Immature natural killer cell (primary cell): ENCODE measurements at places on chromosomes 11 and 22. TPM values are rescaled to one million over a fixed set of nuclear protein-coding genes. Genes with fewer than 3 reads are reported as not detected.

GRCh38 chr22:21860491-21861039 is 6.9 kb downstream of the MAPK1 start:
- no peak for DNase-seq

GRCh38 chr11:84963240-84963639 is 663.9 kb downstream of the DLG2 start:
- DNase-seq, result no peak

DNA sequence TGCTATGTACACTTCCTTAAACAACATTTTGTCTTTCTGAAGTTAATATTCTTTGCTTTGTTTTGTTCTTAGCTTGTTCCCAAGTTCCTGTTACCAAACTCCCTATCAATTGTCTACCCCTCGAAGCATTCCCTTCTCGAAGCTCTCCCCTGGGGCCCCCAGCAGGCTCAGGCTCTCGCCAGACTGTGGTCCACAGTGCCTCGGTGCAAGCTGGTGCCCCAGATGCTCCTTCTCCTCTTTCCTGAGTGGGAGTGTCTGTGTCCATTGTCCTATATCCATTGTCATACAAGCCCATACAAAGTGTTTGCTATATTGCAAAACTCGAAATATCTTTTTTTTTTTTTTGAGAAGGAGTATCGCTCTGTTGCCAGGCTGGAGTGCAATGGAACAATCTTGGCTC is 51.7 kb upstream of the RTL6 start:
- no peak for DNase-seq

GRCh38 chr11:90134478-90135003 is at the start of gene NAALAD2:
NAALAD2 (plus strand) TSS chr11:90134663; CDS start chr11:90134759, 96 bp downstream.
- DNase-seq, result no peak

The EHF gene
- polyA plus RNA-seq, result not detected

The KCNK7 gene
- not detected for polyA plus RNA-seq
